ENCODE measurements at places on chromosomes 7 and 10.

DNA sequence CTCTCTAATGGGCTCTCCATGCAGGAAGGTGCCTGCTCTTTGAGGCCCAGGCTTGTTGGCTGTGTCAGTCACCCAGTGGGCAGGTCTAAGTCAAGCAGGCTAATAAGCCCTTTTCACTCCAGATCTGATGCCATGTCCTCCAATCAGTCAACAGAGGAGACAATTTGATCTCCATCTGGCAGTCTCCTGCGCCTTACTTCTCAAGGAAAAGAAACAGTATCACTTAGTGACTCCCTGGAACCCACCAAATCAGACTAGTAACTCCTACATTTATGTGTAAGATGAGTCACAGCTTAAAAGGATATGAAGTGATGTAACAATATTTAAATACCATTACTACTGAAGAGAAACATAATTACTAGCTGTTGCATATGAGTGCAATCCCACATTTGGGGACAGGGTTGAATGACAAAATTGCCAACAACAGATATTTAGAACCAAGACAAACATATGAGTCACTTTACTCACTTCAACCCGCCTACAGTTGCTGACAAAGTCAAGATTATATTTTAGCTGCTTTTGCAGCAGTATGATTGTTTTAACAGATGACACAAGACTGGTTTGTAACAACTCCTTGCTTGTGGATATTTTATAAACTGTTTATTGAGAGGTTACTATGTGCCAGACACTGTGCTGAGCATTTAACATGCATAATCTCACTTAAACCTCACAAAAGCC, 72.1 kb downstream of the USP6NL start:
- DNase-seq: peak; percentile 50

GRCh38 chr10:106189292-106189691, 975.2 kb downstream of the SORCS1 start:
- peak; percentile 32 for DNase-seq

- DNase-seq: no peak
These were observed 80.7 kb downstream of the FZD1 start for GRCh38 chr7:91344911-91345310.

GRCh38 chr7:67692425-67692824, 695.8 kb downstream of the TYW1 start:
- peak; percentile 7 for DNase-seq

DNA sequence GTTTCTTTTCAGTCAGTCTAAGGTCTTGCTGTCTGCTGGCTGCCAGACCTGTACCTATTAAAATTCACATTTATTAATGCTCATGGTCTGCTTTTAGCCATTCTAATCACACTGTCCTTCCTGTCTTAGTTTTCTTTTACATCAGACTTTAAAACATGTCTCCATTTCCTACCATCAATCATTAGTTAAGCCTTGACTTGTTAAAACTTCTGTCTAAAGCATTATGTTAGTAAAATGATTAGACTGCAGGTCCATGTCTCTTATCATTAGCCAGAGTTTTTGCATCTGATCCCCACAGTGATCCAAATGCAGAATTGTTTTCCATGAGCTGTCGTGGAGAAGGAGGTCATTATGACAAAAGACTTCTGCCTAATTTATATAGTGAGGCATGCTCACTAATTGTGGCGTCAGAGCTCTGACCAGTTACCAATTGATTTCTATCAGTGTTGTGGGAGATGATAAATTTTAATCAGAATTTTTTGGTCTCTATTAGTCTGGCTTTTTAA, 226.5 kb downstream of the DKK1 start:
- DNase-seq: no peak

GRCh38 chr7:44431091-44431608, 59.3 kb downstream of the NUDCD3 start:
- no peak for DNase-seq

GRCh38 chr10:8051851-8052257, 2.6 kb upstream of the GATA3 start:
- DNase-seq: no peak

DNA sequence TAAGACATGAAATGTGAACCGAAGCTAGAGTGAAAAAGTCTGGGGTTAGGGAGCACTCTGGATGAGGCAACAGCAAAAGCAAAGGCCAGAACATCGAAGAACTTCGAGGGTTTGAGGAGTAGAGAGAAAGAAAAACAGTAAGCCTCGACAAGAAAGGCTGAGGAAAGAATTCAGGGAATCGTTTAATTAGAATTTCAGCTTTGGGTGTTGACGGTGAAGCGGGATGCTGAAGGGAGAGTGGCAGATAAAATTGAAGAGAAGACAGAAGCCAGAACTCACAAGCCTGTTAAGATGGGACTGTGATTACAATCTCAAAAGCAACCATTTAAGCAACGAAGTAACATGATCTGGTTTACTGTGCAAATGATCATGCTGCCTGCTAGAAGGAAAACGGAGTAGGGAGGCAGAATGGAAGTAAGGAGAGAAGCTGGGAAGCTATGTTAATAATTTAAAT, 2.1 kb downstream of the TRDMT1 start:
- peak; percentile 65 for DNase-seq

Data from AG10803 (cell line).